ENCODE measurements at places on chromosomes 5 and 9.

DNA sequence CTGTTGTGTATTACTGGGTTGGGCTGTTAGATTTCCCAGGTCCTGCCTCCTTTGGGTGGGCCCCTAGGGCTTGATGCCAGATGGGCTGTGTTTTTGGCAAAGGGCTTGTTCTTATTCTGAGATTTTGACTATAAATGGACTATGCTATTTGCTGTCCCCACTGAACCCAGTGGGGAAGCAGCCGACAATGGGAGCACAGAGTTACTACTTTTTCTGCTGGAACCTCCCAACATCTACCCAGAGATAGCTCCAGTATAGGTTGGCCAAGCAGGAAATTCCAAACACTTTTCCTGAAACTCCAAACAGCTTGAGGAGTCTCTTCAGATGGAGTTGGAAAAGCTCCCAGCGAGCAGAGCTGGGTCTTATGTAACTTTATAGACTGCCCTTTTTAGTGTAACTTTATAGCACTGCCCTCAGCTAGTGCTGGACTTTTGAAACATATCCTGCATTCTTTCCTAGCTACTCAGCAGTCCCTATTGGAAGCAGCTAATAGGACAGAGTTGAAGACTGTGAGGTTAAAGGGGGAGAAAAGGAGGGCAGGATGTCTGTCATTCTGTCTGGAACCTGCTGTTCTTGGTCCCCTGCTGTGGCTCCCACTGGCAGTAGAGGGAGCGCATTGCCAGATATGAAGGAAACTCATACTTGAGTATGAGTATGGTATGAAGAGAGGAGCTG, 21.0 kb downstream of the RUSC2 start:
- peak; percentile 91 for DNase-seq

GRCh38 chr5:5667136-5667554, 244.7 kb downstream of the ICE1 start:
- DNase-seq, result no peak

DNA sequence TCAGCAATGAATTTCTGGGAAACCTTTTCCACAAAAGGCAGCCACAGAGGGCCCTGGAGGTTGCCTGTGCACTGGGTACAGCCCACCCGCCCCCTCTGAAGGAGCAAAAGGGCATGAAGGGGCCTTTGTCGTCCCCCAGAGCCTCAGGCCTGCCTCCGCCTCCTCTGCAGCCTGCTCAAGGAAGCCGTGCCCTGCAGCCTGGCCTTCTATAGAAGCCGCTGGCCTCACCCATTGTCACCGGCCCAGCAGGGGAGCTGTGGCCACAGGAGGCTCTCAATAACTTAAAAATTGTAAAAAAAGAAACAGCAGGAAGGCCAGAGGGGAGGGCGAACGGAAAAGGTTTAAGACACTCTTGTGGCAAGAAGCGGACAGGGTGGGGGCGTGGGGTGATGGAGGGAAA, 213.3 kb downstream of the IRX2 start:
- DNase-seq, result no peak

- no peak for DNase-seq
Measured at GRCh38 chr9:93059715-93060578, 1.4 kb downstream of the SUSD3 start.

GRCh38 chr9:103530934-103531333, 535.8 kb downstream of the CYLC2 start:
- no peak for DNase-seq

DNA sequence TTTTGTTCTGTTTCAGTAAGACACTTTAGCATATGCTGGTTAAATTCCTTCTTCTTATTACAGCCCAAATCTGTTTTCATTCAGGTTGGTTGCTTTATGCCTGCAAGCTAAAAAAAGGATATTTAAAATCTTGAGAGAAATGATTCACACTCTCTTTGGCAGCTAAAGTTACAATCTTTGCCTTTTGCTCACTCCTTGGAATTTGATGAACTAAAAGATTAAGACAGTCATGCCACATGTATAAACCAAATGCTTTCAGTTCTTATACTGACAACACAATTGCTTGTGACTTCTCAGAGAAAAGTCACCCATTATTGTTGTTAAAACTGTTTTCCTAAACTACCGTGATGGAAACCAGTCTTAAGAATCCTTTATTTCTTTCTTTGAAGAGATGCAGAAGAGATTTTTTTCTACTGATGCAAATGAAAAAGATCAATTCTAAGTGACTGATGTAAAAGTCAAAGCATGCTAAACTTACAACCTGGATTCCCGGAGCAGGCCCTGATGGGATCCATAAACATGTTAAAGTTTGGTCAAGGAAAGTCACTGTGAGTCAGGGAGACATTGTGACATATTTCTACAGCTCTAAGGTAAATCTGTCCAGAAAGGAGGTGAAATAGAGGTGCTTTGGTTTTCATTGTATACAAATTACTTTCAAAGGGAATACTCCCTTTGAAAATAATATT, 144.2 kb upstream of the CDH10 start:
- no peak for DNase-seq

DNA sequence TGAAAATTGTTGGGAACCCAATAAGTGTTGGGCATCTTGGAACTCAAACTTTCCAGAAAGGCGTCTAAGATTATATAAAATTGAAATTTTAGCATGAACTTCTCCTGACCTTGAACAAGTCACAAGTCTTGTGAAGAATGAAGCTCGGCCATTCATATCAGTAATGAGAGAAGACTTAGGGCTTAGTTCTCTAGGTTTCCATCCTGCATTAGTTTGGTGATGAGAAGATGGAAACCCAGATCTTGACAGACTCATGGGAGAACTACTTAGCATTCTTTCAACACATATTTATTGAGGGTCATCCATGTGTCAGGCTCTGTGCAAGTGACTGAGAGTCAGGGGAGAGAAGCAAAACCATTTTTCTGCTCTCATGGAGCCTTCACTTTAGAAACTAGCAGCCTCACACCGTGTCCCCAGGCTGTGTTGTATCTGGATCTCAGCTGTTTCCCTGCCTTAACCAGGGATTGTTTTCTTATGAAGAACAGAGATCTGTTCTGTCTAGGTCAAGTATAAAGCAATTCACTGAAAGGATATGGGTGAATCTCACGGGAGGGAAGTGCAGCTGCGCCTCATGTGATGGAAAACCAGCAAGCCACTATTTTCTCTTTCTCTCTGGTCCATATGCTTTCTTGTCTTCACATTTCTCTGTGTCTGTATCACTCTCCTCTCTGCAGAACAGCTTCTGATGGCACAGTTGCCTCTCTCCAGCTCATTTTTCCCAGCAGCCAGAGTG, 3.4 kb downstream of the GARNL3 start:
- no peak for DNase-seq

GRCh38 chr5:171314728-171315385, 5.8 kb downstream of the TLX3 start:
- peak; percentile 78 for DNase-seq

GRCh38 chr9:6793203-6793602, 35.4 kb downstream of the KDM4C start:
- DNase-seq, result no peak

DNA sequence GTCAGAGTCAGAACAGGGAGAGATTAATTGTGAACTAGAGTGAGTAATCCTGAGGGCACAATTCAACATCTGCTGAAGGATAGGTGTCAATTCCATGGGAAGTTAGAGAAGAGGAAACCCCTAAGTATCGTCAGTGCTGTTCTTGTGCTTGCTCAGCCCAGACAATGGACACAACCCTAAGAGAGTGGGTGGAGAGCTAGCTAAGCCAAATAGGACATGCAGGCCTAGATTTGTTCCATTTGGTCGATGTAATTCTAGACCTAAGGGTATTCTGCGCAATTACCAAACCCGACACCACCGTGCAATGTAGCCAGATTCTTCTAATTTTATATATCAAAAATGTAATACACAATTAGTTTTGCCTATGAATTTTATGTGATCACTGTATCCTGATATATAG, 431.6 kb downstream of the SH3GL2 start:
- DNase-seq, result no peak

GRCh38 chr9:108568093-108568492, 287.7 kb downstream of the ACTL7B start:
- no peak for DNase-seq

GRCh38 chr5:102893942-102894341, 138.8 kb downstream of the PAM start:
- no peak for DNase-seq

DNA sequence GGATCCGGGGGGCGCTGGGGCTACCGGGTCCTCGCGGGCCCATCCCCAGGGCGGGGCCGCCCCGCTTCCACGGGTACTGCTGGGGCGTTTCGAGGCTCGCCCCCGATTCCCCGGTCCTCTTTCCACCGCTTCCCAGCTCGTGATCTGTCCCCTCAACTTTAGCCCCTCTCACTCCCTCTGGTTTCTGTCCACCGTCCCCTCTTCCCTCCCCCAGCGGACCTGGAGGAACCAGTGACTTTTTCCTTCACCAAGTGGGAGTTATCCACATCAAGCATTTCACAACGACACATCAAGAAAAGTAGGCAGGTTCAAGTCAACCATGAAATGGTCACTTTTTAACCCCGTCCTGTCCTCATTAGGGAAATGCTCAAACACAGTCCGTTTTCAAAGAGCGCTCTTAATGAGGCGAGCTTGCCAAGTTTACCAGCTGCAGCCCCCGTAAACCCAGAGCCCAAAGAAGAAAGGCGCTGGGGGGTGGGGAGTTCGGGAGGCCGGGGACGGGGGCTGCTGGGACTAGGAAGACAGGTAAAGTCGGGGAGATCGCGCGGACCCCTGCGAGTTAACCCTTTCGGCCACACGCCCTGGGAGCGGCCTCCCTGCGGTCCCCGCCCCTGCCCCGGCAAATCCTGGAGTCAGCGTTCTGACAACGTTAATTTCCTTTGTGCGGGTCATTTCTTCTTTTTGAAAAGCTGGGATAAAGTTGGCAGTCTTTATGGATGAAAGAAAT, 2.1 kb upstream of the NFIB start:
- DNase-seq, result peak; percentile 82

DNA sequence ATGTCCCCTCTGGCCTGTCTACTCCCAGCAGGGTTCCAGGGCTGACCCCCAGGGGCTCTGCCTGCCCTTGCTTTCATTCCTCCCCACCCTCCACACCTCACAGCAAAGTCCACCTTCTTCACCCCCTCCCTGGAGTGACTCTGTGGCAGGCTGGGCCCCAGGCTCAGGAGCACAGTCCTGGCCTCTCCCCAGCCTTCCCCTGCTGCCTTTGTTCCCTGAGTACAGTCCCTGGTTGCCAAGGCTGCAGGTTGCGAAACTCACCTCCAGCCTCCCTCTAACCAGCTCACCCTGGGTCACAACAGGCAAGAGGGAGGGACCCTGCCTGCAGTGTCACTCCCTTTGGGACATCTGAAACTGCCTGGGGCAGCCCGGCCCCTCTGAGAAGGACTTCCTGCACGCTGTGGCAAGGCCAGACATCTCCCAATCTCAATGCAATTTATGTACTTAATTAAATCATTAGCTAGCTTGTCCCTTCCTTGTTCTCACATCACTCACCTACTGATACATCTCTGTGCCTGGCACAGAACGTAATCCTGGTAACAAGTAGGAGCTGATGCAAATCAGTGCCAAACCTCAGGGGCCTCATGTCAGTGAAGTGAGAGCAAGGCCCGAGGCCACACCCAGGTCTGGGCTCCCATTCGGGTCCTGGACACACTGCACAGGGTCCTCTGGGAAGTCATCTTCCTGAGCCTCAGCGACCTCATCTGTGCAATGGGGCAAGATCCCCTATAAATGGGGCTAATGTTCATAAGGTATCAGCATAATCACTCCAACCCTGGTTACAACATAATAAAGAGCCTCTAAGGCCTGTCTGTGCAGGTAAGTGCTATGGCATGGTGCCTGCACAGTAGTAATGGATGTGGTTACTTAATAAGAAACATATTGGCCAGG, 27.3 kb upstream of the TRIM14 start:
- DNase-seq, result peak; percentile 64

DNA sequence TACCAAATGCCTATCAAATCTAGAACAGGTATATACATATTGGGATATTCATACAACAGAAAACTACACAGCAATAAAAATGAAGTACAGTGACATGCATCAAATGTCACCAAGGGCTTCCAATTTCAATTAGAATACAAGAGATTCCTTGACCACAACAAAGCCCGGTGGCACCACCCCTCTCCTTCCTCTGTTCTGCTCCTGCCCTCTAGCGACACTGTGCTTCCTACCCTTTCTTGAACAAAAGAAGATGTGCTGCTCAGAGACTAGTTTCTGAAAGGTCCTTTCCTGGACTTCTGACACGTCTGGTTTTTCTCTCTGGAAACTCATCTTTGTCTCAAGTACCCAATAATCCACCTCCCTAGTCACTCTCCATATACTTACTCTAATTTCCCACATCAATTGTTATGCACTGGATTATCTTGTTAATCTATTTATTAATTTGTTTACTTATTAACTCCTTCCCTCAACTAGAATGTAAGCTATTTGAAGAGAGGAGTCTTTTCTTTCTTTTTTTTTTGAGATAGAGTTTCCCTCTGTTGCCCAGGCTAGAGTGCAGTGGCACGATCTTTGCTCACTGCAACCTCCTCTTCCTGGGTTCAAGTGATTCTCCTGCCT, 70.4 kb upstream of the CTSV start:
- DNase-seq, result peak; percentile 29
